ENCODE measurements at places on chromosomes 5 and 9. TPM values are rescaled to one million over a fixed set of nuclear protein-coding genes. Genes with fewer than 3 reads are reported as not detected.

GRCh38 chr5:171747061-171747859, 38.4 kb upstream of the SMIM23 start:
- no peak for DNase-seq

DNA sequence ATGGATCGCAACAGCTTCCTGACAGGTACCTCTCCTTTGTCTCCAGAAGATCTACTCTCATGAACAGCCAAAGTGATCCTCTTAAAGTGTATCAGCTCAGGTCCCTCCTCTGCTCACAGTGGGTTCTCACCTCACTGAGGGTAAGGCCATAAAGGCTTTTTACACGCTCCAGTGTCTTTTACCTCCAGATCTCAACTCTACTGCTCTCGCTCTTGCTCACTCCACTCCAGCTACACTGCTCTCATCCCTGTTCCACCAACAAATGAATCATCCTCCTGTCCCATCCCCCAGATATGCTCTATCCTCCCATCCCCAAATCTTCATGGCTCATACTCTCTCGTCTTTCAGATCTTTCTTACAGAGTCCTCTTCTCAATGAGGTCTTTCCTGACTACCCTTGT, 248.6 kb upstream of the EFNA5 start:
- DNase-seq, result no peak

DNA sequence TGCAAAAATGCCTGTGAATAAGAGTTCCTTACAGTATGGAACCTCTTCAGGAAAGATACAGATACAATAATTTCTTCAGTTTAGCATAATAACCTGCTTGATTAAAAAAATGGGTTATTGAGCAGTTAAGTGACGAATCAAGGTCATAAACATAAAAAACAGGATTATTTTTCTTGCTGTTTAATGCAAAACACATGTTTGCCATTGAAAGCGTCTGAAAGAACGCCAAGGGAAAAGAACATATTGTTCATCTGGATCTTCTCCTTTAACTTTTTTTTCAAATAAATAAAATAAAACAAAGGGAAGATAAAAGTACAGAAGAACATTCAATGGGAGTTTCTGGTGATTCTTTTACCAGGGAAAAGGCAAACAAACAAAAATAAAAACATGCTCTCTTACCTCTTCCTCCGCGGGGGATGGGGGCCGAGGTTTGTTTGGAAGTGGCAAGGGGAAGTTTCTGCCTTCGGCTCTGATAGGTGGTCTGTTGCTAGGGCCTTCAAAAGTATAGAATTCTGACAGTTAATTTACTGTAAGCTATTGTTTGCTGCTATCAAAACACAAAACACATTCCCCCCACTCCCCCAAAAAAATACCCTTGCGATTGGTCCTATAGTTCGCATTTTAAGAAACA, 20.1 kb downstream of the C5orf58 start:
- no peak for DNase-seq

- DNase-seq, result no peak
Observed at GRCh38 chr9:108673386-108673785, 182.4 kb downstream of the ACTL7B start.

Gene FRMD3
- total RNA-seq, result 3.6 TPM

Gene EIF4E1B
- not detected for total RNA-seq
